Activated CD4-positive, CD25-positive, alpha-beta regulatory T cell treated with anti-CD3 and anti-CD28 coated beads, Interleukin-2, amount 50 U/mL, for 24 hours (primary cell): ENCODE measurements at places on chromosomes 3 and 15.

- ATAC-seq, result no peak
Measured at GRCh38 chr15:35998663-35999602, 453.0 kb upstream of the DPH6 start.

DNA sequence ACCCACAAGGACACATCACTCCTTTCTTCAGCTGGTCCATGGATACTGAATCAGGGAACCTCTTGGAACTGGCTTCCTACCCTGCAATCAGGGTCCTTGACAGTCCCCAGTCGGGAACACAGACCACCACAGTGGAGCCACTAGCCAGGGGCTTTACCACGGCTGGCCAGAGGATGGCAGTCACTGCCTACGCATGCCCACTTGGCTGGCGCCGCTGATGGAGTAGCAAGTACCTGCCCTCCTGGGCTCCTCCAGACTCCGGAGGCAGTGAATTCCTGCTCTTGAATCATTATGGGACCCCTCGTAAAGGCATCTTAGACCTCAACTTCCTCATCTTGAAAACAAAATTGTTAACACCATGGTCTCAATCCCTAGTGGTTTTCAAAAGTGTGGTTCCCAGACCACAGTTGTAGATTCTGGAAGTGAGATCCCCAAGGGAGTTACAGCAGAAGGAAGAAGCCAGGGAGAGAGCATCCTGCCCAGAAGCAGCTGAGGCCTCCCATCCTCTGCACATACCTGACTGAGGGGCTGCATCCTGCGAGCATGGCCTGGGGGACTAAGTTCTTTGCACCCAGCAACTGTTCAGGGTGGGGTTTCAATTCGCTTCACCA, 9.1 kb upstream of the SKIC8 start:
- peak; percentile 76 for ATAC-seq

- no peak for ATAC-seq
Measured at GRCh38 chr15:93282808-93283207, 193.8 kb upstream of the RGMA start.

DNA sequence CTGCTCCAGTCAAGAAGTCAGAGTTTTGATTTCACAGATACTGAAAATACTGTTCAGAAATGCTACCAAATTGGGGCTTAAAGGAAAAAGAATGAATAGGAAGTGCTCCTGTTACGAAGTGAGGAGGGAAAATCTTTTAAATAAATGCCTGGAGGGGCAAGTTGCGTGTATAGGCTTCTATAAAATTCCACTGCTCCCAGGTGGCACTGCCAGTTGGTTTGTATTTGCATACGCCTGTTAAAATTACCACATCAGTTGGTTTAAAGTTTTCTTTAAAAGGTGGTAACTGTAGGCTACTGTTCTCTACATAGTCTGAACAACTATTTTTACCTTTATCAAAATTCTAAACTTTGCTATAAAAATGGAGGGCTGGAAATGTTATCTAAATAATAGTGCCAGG, 123.5 kb downstream of the DLG1 start:
- no peak for ATAC-seq

- peak; percentile 67 for ATAC-seq
Measured at GRCh38 chr15:44414001-44414400, 13.4 kb upstream of the CTDSPL2 start.

DNA sequence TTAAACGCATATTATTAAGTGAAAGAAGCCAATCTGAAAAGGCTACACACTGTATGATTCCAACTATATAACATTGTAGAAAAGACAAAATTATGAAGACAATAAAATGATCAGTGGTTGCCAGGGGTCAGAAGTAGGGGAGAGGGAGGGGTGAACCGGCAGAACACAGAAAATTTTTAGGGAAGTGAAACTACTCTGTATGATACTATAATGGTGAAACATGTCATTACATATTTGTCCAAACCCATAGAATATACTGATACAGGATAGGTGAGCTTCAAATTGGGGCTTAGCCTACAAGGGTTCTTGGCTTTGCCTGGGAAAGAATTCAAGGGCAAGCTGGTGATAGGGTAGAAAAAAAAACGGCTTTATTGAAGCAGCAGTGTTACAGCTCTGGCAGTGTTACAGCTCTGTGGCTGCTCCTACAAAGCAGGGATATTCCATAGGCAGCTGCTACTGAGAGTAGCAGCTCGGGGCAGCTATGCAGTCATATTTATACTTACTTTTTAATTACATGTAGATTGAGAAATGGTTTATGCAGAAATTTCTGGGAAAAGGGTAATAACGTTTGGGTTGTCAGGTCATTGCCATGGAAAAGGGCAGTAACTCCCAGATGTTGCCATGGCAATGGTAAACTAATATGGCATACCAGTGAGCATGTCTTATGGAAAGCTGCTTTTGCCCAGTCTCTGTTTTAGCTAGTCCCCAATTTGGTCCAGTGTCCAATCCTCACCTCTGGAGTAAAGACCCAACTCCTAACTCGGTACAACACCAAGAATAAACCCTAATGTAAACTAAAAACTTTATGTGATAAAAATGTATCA, 125.1 kb upstream of the SLC25A36 start:
- ATAC-seq, result no peak

GRCh38 chr3:156612903-156613302, 58.0 kb upstream of the SSR3 start:
- ATAC-seq, result no peak
